Left renal pelvis (tissue), 4 donors: ENCODE measurements at places on chromosomes 6 and 20.

DNA sequence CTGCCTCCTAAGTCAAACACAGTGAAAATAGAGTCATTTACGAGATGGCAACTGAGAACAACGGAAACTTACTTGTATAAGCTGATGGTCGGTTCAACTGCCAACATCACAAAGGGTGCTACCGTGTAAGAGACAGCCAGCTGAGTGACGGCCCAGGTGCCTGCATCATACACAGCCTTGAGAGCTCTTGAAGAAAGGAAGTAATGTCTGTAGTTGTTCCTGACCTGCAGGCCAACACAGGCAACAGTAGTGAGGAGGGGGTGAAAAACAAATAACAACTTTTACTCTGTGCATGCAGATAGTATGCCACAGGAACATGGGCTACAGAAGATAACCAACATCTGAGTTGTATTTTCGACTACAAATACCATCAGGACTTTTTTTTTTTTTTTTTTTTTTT lies 102.7 kb downstream of the MBOAT1 start:
- DNase-seq = no peak

DNA sequence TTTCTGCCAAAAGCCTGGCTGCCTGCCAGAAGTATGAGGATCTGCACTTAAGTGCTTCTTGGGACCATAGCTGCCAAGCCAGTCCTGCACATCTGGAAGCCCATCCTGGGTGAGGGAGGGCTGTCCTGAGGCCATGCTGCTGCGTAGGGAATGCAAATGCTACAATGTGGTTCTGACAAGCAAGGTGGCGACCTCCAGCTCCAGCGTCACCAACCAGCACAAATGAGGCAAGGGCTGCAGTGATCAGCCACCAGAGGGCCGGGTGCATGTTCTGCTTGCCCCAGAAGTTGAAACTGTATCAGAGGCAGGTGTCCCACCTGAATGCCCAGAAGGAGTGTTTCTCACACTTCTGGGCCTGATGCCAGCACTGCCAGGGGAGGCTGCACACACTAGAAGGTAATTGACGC lies 99.1 kb upstream of the KCNQ5 start:
- DNase-seq = no peak

- DNase-seq = no peak
These were observed 34.7 kb upstream of the ADGRF4 start for GRCh38 chr6:47663462-47664216.

DNA sequence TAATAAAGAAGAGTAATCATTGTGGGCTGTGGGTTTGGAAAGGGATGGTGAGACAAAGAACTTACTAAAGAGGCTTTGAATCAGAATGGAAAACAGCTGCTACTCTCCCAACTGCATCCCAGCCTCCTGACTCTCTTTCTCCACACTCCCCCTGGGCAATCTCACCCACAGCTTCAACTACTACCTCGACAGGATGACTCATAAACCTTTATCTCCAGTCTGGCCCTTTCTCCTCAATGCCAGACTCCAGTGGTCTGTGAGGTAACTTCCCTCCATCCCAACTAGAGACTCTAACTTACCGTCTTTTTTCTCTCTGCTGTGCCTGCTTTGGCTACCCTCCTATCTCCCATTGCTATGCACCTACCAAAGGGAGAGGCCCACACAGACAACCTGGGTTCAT lies 135.3 kb upstream of the RREB1 start:
- no peak for DNase-seq

DNA sequence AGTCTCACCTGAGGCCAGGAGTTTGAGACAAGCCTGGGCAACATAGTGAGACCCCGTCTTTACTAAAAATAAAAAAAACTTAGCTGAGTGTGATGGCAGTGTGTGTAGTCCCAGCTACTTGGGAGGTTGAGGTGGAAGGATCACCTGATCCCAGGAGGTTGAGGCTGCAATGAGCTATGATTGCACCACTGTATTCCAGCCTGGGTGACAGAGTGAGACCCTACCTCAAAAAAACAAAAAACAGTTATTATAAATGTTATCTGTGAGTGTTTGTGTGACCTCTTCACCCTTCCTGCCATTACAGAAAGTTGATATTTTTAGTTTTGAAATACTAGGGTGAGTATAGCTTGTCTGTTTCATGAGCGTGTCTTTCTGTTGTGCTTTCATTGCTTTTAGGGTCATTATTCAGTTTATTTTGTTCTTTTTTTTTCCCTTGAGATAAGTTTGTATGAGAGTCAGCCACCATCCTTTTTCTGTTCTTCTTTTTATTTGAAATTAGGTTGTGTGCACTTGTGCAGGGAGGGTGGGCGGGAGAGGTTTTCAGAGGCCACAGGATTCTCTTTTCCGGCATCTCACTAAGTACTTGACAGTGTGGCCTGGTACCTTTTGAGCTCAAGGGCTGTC lies 26.2 kb downstream of the CDYL start:
- DNase-seq = no peak

DNA sequence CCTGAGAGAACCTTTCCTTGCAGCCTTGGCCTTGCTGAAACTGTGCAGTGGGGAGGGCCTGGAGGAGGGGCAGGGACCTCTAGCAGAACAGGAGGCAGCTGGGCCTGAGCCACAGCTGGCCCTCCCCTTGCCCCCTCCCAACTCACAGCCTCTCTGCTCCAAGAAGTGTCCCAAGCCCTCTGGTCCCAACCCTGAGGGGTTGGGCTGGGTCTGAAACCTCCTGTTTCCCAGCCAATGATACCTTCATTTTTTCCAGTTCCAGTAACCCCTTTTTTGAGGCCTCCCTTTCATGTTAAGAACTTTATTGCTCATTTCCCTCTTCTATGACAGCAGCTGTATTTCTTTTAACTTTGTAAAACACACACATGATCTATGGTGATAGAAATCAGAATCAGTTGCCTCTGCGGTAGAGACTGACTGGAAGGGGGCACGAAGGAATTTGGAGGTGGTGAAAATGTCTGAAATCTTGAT lies 17.9 kb upstream of the ARMC12 start:
- DNase-seq = no peak

DNA sequence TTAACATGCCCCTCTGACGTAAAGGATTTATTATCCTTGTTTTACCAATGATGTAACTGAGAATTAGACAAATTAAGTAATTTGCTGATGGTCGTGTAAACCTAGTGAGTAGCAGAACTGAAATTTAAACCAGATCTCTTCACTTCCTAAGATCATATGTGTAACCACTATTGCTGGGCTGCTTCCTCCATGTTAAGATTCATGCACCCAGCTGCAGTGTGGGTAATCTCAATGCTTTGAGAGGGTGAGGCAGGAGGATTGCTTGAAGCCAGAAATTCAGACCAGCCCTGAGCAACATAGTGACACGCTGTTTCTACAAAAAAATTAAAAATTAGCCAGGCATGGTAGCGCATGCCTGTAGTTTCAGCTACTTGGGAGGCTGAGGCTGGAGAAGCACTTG lies 97.9 kb downstream of the L3MBTL3 start:
- DNase-seq = no peak

DNA sequence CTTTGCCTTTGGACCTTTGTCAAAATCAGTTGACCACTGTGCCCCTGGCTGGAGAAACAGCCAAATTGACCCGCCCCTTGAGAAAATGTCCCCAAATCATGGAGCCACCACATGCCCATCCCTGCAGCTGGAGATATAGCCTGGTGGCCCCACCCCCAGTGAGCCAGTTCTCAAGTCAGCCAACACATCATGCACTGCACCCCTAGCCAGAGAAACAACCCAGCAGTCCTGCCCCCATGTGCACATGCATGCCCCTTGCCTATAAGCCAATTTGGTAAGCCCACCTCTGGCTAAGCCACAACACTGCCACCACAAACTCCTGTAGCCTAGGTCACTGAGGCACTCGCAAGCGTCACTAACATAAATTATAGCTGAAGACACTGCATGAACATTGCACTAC lies 174.2 kb upstream of the ECI2 start:
- no peak for DNase-seq

DNA sequence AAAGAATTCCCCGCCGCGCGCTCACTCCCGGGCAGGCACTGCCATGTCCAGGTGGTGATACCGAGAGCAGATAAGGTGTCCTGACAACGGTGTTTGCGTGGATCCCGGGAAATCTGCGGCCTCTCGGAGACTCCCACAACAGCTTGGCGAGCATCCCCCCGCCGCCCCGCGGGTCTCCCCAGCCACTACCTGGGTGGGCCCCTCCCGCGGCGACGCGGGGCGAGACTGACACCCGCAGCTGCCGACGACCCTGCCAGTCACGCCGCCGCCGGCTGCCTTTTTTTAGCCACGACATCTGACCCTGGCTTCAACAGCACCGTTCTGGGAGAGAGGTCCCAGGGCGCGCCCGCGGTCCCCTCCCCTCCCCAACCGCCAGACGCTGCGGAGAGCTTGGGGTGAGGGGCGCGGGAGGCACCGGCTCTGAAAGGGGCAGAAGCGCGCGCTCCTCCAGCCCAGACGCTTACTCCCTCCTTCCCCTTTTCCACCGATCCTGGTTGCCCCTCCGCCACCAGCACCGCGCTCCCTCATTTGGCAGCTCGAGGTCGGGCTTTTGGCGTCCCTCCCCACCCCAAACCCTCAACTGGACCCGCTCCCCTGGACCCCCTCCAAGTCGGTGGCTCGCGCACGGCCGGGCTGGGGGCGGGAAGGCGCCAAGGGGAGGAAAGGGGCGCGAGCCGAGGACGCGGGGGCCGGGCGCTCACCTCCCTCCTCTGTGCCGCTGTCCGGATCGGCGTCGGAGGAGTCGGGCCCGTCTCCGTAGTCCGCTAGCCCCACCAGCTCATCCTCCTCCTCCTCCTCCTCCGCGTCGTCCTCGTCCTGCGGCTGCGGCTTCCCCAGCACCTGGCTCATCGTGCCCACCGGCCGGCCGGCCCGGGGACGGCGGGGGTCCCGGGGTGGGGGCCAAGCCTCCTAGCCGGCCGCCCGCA lies 665 bp downstream of the RRAGD start:
- no peak for DNase-seq

- no peak for DNase-seq
These were observed 213.2 kb upstream of the NT5E start for GRCh38 chr6:85236636-85237035.

DNA sequence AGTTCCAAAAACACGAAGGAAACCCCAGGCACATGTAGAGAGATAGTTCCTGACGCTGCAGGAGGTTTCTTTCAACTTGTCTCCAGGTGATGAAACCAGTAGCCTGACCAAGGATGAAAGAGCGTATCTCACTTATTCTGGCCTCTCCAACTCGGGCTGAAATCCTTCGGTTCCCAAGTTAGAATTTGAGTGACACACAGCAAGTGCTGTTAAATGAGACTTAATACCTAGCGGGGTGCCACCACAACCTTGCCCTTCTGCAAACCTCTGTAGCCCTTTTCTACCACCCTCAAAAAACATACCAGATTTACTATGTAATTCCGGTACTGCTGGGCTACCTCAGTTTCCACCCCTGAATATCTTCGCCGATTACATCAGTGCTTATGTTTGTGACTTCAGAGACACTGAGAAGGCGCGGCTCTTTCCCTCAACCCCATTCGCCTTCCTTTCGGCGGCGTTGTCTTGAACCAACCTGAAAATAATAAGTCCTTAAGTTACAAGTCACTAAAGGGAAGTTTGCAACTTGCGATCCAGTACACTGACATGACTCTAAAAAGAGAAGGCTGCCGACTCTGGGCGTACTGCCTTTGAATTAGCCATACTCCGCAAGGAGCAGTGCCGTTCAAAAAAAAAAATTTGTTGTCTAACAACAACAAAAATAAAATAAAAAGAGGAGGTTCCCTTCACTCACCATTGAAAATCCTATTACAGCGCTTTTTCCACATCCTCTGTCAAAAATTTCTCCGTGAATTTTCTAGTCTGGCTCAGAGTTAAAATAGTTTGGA lies 194.9 kb upstream of the ZNF184 start:
- DNase-seq = no peak

DNA sequence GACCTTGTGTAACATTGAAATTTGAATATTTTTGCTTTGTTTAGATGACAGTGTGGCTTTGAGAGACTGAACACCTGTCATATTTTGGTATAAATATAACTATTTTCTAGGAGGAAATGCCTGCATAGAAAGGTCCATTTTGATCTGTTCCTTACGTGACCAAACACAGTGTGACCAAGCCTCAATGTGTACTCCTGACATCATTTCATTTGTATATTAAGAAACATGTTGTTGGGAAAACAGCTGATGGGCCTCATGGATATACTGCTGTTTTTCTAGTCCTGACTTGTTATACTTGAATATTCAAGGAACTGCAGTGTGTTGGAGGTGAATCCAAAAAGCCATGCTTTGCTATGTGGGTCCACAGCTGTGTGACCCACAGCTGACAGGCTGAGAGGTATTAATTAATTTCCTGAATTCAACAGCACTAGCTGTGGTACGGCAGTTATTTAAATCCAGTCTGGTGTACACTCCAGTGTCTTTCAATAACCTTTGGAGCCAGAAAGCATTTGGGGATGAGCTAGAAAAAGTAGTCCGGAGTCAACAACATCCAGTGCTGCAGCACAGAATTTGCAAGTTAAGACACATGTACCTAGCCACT lies 18.9 kb downstream of the NCOA7 start:
- no peak for DNase-seq

DNA sequence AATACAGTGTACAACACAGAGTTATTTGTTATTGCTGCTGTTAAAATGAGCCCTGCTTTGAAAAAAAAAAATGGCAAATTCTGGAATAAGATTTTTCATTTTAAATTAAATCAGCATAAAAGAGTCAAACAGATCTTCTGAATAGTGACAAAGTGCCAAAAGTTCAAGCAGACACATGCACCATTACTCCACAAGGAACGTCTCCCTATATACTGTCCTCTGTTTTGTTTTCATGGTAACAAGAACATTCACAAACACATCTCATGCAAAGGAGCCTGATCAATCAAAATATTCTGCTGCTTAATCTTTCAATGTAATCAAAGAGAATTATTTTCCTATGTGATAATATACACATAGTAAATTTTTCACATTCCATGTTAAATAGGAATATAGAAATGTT lies 2.7 kb downstream of the HIVEP2 start:
- no peak for DNase-seq

GRCh38 chr6:88266126-88266525 lies 100.0 kb upstream of the CNR1 start:
- no peak for DNase-seq

GRCh38 chr6:55034752-55035151 lies 139.6 kb upstream of the HCRTR2 start:
- DNase-seq = no peak

DNA sequence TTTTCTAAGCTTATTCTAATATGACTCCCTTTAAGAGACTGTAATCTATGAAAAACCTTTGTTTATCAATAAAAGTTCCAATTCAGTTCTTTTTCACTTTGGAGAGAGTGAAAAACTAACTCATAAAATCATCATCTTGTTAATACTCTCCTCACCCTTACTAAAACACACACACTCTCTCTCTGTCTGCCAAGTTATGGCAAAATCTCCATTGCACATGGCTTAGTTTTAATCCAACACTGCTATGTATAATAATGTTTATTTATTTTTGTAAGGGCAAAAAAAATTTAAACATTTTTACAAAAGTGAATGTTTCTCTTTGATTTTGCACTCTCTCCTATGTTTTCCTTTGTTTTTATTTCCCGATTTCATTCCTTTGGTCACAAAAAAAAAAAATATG lies 253.2 kb downstream of the BMP7 start:
- no peak for DNase-seq

- DNase-seq = no peak
These were observed 21.5 kb upstream of the TMEM30A start for GRCh38 chr6:75306064-75306463.
